ENCODE measurements at places on chromosomes 16 and 17.

DNA sequence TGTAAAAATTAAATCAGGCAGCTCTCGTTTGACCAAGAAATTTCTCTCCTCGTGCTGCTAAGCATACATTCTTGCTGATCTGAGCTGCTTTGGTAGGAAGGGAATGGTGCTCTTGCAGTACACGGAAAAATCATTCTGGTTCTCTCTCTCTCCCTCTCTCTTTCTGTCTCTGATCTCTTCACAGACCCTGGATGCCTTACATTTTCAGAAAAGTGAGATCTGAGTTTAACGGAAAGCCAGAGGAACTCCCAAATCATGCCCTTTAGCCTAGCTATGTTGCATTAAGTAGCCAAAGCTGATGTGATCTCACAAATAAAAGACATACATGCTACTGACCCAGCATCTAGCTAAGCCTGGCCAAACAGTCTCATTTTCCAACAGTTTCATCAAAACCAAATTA, 4.0 kb downstream of the CA10 start:
- no peaks in the 10 kb centered on the region for H3K36me3 ChIP-seq
- peaks cover 2% of the 10 kb centered on the region for H3K4me1 ChIP-seq
- H3K4me3 ChIP-seq = no peak overlapping the region
- DNase-seq = no peak
- H3K27ac ChIP-seq = no peak overlapping the region

GRCh38 chr16:55078699-55079410, 148.2 kb downstream of the IRX5 start:
- DNase-seq = no peak
- peaks cover 2% of the 10 kb centered on the region for H3K27me3 ChIP-seq
- no peak overlapping the region for H3K27ac ChIP-seq

DNA sequence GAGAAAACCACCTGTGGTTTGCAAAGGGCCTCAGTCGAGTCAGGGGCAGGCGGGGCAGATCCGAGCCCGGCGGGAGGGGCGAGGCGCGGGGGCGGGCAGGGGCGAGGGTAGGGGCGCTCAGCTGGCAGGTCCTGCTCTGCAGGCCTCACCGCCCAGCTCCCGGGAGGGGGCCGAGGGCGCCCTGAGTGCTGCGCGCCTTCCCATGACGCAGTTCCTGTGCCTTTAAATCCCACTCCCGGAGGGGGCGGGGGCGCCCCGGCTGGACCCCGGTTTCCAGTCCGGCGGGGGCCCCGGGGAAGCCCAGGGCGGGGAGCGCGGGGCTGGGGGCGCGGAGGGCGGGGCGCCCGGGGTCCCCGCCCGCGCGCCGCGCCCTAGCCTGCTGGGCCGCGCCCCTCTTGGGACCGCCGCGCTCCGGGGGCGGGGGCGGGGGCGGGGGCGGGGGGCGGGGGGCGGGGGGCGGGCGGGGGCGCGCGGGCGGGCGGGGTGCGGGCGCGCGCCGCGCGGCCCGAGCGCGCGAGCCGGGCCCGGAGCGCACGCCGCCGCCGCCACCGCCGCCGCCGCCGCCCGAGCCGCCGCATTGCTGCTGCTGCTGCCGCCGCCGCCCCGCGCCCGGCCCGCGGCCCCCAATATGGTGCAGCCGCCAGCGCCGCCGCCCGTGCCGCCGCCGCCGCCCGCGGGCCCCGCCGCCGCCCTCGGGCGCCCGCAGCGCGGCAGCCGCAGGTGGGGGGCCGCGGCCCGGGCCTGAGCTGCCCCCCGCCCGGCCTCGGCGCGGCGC, at the start of gene JPH3:
Gene JPH3 (plus strand): TSS at position 508 of the 775 bp plus-strand sequence. CDS start 639 bp downstream, outside the sequence.
- H3K27ac ChIP-seq = no peak within 1 kb of the TSS
- H3K4me3 ChIP-seq = peak within 1 kb of the TSS; percentile 52
- peaks cover 60% of the 10 kb centered on the region for H3K27me3 ChIP-seq
- peaks cover 8% of the 10 kb centered on the region for H3K4me1 ChIP-seq
- DNase-seq = peak; percentile 26
- H3K36me3 ChIP-seq = no peaks in the 10 kb centered on the region

GRCh38 chr16:67235816-67236562, 9.1 kb downstream of the TMEM208 start:
- H3K4me1 ChIP-seq = peaks cover 5% of the 10 kb centered on the region
- no peaks in the 10 kb centered on the region for H3K27me3 ChIP-seq
- peaks cover 43% of the 10 kb centered on the region for H3K36me3 ChIP-seq

DNA sequence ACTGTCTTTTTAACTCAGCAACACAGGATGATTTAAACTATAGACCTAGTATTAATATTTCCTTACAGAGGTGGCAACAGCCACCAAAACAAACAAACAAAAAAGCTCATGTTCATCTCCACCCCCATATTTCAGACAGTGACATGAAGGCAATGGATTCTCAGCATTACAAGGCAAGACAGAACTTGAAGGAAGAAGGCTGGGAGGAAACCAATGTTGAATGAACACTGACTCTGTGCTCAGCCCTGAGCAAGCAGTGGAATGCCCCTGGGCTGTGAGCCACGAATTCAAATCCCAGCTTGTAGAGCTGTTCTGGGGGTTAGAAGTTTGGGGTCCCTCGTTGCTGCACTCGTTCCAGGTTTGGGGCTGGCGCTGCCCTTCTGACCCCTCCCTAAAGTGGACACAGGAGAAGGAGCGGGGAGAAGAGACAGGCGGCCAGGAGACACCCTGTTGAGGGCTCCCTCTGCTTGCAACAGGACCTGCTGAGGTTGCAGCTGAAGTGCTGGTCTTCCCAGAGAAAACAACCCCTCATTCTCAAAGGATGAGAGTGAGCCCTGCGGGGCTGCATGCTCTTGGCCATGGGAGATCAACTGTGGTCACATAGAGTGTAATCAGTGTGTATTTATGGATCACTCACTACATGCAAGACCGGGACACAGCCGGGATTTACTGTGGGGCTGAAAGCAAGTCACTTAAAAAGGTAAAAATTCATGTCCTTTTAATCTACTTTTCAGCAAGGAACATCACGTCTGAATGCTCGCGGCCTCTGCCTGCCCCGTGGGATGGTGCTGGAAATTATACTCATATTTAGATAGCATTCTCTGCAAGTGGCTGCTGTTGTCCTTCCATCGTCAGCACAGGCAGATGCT, 34.3 kb downstream of the MYH3 start:
- H3K27me3 ChIP-seq = peaks cover 2% of the 10 kb centered on the region
- no peak overlapping the region for H3K27ac ChIP-seq
- H3K36me3 ChIP-seq = no peaks in the 10 kb centered on the region
- H3K4me1 ChIP-seq = no peaks in the 10 kb centered on the region

GRCh38 chr16:30447512-30448226, 2.0 kb upstream of the SEPHS2 start:
- H3K36me3 ChIP-seq = peaks cover 23% of the 10 kb centered on the region
- no peak overlapping the region for H3K27ac ChIP-seq
- DNase-seq = no peak
- no peak overlapping the region for H3K4me3 ChIP-seq
- no peaks in the 10 kb centered on the region for H3K27me3 ChIP-seq

DNA sequence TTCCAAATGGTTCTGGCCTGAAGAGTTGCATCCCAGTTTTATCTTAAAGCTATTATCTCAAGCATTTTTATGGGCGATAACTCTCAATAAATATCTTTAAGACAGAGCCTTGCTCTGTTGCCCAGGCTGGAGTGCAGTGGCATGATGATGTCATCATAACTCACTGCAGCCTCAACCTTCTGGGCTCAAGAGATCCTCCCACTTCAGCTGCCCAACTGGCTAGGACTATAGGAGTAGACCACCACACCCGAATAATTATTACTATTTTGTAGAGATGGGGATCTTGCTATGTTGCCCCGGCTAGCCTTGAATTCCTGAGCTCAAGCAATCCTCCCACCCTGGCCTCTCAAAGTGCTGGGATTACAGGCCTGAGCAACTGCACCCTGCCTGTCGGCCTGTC, 26.1 kb upstream of the CYTH1 start:
- peaks cover 77% of the 10 kb centered on the region for H3K36me3 ChIP-seq
- no peak for DNase-seq
- no peaks in the 10 kb centered on the region for H3K27me3 ChIP-seq
- peaks cover 53% of the 10 kb centered on the region for H3K4me1 ChIP-seq

DNA sequence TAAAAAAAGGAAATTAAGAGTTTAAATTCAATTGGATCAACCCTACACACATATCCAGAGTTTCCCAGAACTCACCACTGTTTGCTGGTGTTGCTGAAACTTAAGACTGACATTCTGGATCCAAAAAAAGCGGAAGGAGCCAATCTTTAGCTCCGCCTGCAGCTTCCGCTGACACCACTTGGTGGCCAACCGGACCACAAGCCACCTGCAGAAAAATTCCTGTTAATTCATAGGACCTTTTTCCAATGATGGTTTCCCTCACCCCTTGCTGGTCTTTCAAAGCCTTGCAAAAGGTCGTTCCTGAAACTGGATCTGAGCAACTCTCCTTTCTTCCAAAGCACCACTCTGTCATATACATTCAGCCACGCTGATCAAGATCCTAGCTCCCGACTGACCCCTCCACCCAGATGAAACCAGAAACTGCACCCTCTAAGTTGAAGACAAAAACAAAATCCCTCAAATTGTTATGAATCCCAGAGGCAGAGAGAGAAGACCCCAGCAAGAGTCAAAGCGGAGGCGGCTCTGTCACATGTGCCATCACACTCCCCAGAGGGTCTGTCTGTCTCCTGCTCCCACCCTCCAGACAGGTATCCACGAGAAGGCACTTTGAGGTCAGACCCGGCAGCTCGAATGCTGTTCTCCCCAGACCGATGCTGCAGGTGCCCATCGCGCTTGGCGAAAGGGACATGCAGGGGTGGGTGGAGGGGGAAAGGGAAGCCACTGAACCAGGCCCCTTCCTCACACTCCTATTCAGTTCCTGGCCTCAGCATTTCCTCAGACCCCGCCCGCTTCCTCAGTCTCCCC, 773 bp downstream of the BLTP2 start:
- peak; percentile 62 for DNase-seq
- H3K36me3 ChIP-seq = peaks cover 49% of the 10 kb centered on the region
- H3K4me1 ChIP-seq = peaks cover 41% of the 10 kb centered on the region
- no peaks in the 10 kb centered on the region for H3K27me3 ChIP-seq

GRCh38 chr16:87562201-87562600, 40.1 kb upstream of the JPH3 start:
- no peaks in the 10 kb centered on the region for H3K36me3 ChIP-seq
- H3K4me1 ChIP-seq = no peaks in the 10 kb centered on the region
- H3K27me3 ChIP-seq = peaks cover 8% of the 10 kb centered on the region
- H3K27ac ChIP-seq = no peak overlapping the region
- no peak for DNase-seq
- H3K4me3 ChIP-seq = no peak overlapping the region

- H3K36me3 ChIP-seq = no peaks in the 10 kb centered on the region
- DNase-seq = peak; percentile 42
- H3K4me3 ChIP-seq = peak overlapping the region; percentile 85
- H3K27me3 ChIP-seq = no peaks in the 10 kb centered on the region
- peak overlapping the region; percentile 99 for H3K27ac ChIP-seq
These were observed 100.5 kb downstream of the XYLT1 start for GRCh38 chr16:17370223-17370707.

- H3K36me3 ChIP-seq = no peaks in the 10 kb centered on the region
These were observed 15.0 kb downstream of the CENPX start for GRCh38 chr17:82007495-82008257.

DNA sequence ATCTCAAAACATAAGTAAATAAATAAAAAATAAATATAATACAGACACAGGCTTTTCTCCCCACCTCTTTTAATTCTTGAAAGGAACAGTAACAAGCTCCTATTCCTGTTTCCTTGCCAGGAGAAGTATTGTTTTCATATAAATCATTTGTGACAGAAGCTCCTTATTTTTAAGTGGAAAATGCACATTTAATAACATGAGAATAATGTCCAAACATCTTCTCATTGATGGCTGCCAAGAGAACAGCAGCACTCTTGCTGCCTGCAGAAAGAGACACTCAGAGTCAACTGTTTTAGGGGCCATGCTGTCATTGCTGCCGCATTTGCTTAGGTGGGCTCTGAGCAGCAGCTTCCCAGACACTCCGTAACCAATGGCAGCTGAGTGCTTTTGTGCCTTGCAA, 580.1 kb downstream of the WWOX start:
- H3K27me3 ChIP-seq = no peaks in the 10 kb centered on the region
- H3K4me1 ChIP-seq = no peaks in the 10 kb centered on the region
- H3K27ac ChIP-seq = no peak overlapping the region
- H3K4me3 ChIP-seq = no peak overlapping the region
- no peak for DNase-seq

GRCh38 chr17:75176625-75177024, 6.1 kb downstream of the SUMO2 start:
- no peak overlapping the region for H3K27ac ChIP-seq
- peaks cover 70% of the 10 kb centered on the region for H3K36me3 ChIP-seq
- peaks cover 39% of the 10 kb centered on the region for H3K4me1 ChIP-seq
- H3K4me3 ChIP-seq = no peak overlapping the region
- no peaks in the 10 kb centered on the region for H3K27me3 ChIP-seq

DNA sequence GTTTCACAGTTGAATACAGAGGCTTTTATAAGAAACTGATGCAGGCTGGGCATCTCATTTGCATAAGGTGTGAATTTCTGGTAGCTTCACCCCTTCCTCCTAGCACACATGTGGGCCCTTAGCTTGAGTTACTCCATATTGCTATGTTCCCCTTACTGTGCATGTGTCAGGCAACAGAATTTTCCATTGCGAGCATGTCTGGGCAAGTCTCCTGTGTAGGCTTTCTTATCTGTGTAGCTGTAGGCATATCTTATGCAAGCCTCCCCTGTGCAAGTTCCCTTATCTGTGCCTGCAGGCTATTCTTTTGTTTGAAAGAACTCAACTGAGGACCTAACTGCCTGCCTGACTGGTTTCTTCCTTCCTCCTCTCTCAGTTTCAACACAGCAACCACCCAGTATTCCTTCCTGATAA, 597.4 kb upstream of the CDH5 start:
- H3K27ac ChIP-seq = no peak overlapping the region
- DNase-seq = no peak
- no peaks in the 10 kb centered on the region for H3K36me3 ChIP-seq
- H3K27me3 ChIP-seq = peaks cover 4% of the 10 kb centered on the region
- H3K4me1 ChIP-seq = no peaks in the 10 kb centered on the region
- H3K4me3 ChIP-seq = no peak overlapping the region

GRCh38 chr16:10009684-10010083, 172.5 kb downstream of the GRIN2A start:
- no peak overlapping the region for H3K4me3 ChIP-seq
- H3K36me3 ChIP-seq = no peaks in the 10 kb centered on the region
- H3K27ac ChIP-seq = no peak overlapping the region
- H3K4me1 ChIP-seq = no peaks in the 10 kb centered on the region
- H3K27me3 ChIP-seq = peaks cover 5% of the 10 kb centered on the region

- H3K4me1 ChIP-seq = peaks cover 6% of the 10 kb centered on the region
- H3K36me3 ChIP-seq = no peaks in the 10 kb centered on the region
- no peak overlapping the region for H3K4me3 ChIP-seq
- no peaks in the 10 kb centered on the region for H3K27me3 ChIP-seq
These were observed 12.1 kb downstream of the NT5M start for GRCh38 chr17:17315142-17315821.

GRCh38 chr16:85759136-85759535, 8.2 kb upstream of the C16orf74 start:
- H3K4me1 ChIP-seq = peaks cover 12% of the 10 kb centered on the region

- H3K36me3 ChIP-seq = peaks cover 56% of the 10 kb centered on the region
- H3K27me3 ChIP-seq = no peaks in the 10 kb centered on the region
- H3K4me1 ChIP-seq = peaks cover 63% of the 10 kb centered on the region
- peak overlapping the region; percentile 52 for H3K4me3 ChIP-seq
- H3K27ac ChIP-seq = peak overlapping the region; percentile 99
These were observed 113.8 kb upstream of the CHMP6 start for GRCh38 chr17:80877729-80878303.

GRCh38 chr17:16818821-16819683, 129.0 kb downstream of the CCDC144A start:
- H3K27me3 ChIP-seq = no peaks in the 10 kb centered on the region
- no peak for DNase-seq
- H3K27ac ChIP-seq = no peak overlapping the region
- no peaks in the 10 kb centered on the region for H3K36me3 ChIP-seq
